Stimulated activated CD4-positive, alpha-beta T cell treated with anti-CD3 and anti-CD28 coated beads, TNF-alpha, amount 100 ng/mL, for 4 hours (primary cell): ENCODE measurements at places on chromosomes 11 and 22.

- DNase-seq, result no peak
These were observed 147.1 kb upstream of the ARHGAP20 start for GRCh38 chr11:110859240-110859840.

DNA sequence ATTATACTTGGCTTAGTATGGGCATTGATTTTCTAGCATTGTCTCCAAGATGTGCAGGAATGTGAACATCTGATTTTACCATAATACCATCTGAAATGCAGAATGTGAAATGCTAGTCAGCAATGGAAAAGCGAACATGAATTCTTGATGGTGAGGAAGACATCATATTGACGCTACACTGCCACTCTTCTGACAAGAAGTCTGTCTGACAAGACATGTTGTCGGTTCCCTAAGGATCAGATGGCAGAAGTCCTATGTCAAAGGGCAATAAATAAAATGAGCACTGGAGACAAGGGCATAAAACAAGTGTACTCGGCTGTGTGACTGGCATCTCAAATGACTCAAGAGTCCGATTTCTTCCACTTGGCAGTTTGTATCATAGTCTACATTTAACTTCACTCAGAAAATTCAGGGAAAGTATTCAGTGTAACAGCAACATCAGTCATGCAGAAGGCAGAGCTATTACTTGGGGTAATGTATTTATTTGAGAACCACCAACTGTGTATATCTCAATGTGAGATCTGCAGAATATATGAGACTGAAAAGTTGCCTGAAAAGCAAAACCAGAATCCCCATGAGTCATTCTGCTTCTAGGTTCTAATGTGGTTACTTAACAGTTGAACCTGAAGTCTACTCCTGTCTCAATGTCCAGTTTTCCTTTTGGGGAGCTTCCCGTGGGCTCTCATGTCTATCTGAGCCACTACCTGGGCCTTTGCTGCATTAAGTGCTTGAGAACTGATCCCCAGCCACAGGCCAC, 51.5 kb downstream of the SLC17A6 start:
- no peak for DNase-seq

GRCh38 chr22:23652711-23653110, 20.6 kb upstream of the DRICH1 start:
- DNase-seq, result no peak

GRCh38 chr11:76557466-76557865, 112.6 kb downstream of the EMSY start:
- no peak for DNase-seq

GRCh38 chr11:62882788-62883501, 2.2 kb downstream of the SLC3A2 start:
- no peak for DNase-seq

GRCh38 chr11:45260071-45260470, 26.1 kb downstream of the SYT13 start:
- no peak for DNase-seq

GRCh38 chr22:33472462-33473344, 414.5 kb upstream of the SYN3 start:
- DNase-seq, result no peak

GRCh38 chr11:61860054-61860903, 31.1 kb downstream of the FADS3 start:
- no peak for DNase-seq

DNA sequence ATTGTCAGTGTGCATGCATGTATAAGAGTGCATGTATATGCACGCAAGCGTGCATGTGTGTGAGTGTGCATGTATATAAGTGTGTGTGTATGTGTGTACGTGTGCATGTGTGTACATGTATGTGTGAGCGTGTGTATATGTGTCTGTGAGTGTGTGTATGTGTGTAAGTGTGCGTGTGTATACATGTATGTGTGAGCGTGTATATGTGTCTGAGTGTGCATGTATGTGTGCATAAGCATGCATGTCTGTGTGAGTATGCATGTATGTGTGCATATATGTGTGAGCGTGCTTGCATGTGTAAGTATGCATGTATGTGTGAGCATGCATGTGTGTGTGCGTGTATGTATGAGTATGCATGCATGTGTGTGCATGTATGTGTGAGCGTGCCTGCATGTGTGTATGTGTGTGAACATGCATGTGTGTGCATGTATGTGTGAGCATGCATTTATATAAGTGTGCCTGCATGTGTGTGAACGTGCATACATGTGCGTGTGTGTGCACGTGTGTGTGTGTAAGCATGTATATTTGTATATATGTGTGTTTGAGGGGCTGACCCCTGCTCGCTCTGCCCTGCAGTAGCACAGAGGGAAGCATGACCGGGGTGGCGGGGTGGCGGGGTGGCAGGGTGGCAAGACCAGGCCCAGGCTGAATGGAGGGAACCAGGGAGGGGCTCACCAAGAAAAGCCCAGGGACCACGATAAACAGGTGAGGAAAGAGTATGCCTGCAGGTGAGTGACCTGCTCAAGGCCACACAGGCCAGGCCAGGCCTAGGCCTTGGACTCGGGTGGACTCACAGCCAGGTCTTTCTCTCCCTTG, 26.3 kb downstream of the CYTH4 start:
- no peak for DNase-seq

- DNase-seq, result no peak
These were observed 52.3 kb downstream of the SGSM3 start for GRCh38 chr22:40422558-40423309.

- DNase-seq, result no peak
These were observed 36.0 kb downstream of the BUD13 start for GRCh38 chr11:116736763-116737162.

DNA sequence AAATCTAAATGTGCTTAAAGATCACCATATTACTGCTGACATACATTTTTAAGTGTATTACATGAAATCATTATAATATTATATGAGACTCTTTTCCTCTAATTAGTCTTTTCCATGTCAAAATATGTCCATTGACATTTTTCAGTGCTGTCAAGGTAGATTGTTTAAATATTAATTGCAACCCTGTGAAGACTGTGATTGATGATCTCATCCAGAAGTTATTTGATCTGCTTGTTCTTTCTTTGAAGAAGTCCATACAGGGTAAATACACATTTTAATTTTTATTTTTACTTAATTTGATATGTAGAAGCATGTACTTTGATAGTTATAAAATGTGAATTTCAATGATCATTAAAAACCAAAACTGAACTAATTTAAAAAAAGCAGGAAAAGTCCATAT, 38.4 kb downstream of the DYNC2H1 start:
- DNase-seq, result no peak

DNA sequence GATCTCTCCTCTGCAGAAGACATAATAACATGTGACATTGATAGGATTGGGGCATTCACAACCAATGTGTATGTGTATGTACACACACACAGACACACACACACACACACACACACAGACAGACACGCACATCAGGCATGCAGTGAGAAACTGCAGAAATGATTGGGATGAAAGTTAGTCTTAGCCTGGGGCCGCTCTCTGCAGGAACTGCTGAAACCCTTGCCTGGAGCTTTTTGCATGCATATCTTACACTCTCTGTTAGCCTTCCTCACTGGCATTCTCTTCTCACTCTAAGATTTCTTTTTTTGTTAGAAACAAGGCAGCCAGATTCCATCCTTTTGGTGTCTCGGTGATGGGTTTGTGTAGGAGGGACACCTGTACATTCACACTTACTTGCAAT, 337.9 kb downstream of the NELL1 start:
- DNase-seq, result no peak

DNA sequence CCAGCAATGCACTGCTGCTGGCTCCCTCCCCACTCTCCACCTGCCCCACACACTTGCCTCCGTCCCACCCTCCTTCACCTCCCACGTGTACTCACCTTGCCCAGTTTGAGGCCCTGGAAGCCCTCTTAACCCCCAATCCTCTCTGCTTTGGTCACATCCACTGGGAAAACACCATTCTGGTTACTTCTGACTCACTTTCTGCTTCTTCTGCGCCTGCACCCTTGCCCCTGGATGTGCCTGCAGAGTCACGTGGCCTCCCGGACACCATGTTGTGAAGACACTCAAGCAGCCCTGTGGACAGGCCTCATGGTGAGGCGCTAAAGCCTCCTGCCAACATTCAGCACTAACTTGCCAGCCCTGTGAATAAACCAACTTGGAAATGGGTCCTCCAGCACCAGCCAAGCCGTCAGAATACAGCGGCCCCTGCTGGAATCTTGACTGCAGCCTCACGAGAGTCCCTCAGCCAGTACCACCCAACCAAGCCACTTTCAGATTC, 2.6 kb upstream of the NAALADL1 start:
- no peak for DNase-seq

GRCh38 chr11:46947399-46948077, 11.0 kb downstream of the CSTPP1 start:
- DNase-seq, result no peak

DNA sequence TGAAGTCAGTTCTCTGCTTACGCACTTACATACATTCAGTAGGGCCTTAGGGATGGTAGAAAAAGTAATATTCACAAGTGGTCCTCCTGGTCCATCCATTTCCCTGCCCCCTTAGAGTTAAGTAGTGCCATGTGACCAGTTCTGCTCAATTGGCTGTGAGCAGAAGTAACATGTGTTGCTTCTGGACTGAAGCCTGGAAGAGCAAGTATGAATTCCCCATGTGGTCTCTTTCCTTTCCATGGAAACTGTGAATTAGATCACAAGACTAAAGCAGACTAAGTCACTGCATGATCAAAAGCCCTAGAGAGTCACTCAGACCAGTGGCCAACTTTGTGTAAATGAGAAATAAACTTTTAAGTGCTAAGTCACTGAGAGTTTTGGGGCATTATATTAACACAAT, 341.7 kb upstream of the CADM1 start:
- no peak for DNase-seq

DNA sequence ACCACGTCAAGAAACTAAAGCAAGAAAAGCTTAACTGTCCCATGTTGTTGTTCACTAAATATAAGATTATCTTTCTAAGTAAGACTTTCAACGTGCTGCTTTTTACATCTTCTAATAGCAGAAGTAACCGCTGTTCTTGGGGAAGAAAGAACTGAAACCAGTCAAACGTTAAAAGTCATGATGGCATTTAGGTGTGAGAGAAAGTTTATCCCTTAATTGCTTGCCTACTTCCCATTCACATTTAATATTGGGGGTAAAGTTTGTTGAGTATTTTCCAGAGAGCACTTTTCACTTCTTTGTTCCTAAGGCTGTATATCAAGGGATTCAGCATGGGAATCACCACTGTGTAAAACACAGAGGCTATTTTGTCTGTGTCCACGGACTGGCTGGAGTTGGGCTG, 970 bp downstream of the OR5B21 start:
- no peak for DNase-seq

GRCh38 chr11:125603207-125603606, 10.6 kb downstream of the STT3A start:
- no peak for DNase-seq

DNA sequence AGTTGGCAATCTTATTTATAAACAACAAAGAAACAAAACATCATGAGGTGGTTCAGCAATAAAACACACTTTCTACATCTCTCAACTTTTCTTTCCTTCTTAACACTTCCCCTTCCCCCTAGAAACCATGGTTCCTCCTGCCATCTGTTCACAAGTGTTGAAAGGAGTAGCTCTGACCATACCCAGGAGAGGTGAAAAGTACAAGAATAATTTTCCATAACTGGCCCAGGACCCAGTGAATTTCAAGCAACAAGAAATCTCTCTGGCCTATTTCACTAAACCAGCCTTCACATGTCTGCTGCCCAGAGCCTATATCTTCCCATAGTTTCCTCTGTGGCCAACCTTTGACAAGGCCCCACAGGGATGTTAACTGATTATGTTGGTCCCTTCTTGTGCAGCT, 98.2 kb upstream of the CEP126 start:
- no peak for DNase-seq

- DNase-seq, result no peak
These were observed 30.6 kb downstream of the TUB start for GRCh38 chr11:8111636-8112035.

DNA sequence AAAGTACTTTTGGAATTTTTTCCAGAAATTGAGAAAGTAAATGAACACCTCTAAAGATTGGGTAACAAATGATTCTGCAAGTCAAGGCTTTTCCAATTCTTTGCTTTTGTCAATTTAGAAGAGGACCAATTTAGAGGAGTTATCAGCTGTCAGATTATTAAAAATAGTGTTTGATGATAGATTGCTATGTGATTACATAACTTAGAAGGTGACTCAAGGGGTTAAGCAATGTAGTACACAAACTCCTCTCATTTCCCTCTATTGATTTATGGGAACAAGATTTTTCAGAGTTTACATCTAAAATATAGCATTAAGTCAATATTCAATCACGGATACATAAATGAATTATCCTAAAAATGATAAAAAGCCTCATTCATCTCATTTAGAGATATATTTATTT, 70.3 kb downstream of the INSC start:
- DNase-seq, result no peak

DNA sequence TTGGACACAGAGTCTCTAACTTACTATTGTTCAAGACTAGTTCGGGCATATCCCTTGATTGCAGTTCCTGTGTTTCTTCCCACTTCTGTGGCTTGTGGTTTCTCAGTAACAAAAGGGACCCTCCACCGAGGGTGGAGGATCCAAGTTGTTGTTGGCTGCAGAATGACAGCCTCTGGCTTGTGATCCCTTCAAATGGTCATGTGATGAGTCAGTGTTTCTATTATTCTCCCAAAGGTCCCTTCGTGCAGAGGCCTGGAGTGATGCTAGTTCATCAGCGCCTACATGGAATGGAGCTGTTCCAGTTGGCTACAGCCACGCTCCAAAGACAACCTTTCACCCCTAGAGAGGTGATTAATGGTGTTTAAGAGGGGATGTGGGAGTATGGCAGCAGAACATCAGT, 2.6 kb upstream of the VWCE start:
- DNase-seq, result no peak

- no peak for DNase-seq
These were observed 71.4 kb downstream of the KIAA1671 start for GRCh38 chr22:25023879-25024278.

GRCh38 chr11:32279672-32280071, 155.7 kb downstream of the WT1 start:
- no peak for DNase-seq

- no peak for DNase-seq
These were observed 49.1 kb upstream of the A4GALT start for GRCh38 chr22:42769574-42770447.
